Stimulated activated CD8-positive, alpha-beta memory T cell treated with anti-CD3 and anti-CD28 coated beads, Interleukin-7, amount 100 ng/mL, for 4 hours (primary cell): ENCODE measurements at places on chromosomes 3 and 15.

- DNase-seq: no peak
These were observed 25.5 kb downstream of the CHP1 start for GRCh38 chr15:41256577-41257038.

DNA sequence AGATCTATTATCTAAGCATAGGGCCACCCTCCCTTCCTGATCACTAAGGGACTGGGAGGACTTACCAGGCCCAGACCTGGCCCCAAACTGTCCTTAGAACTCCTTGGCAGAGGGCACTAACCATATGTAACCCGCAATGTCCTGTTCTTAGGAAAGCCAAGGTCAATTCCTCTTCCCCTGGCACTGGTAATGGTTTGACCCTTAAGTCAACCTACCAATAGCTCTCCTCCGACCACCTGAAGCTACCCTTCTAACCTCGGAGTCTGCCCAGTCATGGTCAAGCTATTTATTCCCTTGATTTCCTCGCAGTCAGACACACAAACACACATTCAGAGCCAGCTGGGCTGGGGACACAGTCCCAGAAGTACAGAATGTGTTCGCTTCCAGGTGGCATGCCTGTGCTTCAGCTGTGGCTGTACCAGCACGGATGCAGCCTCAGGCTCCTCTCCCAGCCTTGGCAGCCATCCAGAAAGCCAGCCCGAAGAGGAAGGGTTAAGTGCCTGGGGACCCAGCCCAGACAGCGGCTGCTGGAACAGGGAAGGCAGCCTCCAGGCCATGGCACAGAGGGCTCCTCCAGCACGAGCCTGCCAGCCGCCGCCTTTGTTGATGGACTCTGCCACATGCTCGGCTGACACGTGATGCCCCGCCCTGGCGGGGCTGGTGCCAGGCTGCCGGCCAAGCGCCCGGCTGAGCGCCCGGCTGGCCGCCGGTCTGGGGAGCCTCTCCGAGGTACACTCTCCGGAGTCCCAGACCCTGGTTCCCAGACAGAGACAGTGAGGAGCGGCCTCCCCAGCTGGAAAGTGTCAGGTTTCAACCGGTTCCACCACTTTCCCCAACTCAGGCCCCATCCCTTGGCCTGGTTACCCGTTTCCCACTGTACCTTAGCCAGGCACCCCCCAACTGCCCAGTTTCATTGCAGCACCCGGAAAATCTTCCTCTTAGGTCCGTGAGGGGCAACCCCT is 5.5 kb downstream of the BMF start:
- DNase-seq: no peak

DNA sequence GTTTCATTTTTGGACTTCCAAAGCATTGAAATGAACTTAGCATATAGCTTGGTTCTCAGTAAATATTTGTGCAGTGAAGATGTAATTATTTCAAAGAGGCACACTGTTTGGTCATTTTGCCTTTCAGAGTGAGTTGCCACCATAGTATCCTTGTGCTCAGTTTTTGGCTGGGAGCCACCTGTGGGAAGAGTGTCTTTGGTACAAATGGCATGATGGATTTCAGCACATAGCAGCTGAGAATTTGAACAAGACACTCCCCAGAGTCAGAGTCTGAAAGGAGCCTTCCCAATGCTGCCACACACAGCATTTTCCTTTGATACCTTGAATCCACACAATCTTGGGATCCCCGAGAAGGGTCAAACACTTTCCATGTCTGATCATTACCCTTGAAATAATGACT is 897.2 kb upstream of the ARPP21 start:
- no peak for DNase-seq

DNA sequence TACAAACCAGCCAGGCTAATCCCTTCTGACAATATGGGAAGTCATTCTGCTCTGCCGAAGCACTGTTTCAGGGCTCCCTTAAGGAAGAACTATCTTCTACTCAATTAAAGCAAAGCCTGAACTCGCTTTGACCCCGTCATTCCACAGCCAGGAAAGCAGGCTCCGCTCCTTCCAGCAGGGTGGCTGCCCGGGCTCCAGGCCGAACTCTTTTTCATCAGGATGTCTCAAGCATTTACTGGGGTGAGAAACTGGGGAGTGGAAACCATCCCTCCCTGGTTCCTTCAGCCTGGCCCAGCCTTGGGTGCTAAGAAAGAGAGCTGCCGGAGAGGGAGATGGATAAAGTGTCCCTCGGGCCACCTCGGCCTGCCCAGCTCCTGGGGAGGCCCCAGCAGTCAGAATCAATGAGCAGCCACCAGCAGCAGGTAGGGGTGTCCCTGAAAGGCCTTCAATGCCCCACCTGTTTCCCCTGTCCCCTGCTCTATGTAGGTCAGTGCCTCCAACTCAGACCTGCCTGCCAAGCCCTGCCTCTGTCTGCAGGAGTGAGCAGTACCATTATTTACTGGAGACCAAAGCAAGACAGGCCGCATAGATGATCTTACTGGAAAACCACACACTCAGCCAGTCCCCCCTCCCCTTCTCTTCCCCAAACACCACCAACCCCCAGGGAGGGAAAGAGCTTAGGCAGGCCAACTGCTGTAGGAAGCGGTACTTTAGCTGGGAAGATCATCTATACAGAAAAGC is 225.6 kb upstream of the TLE3 start:
- no peak for DNase-seq

- no peak for DNase-seq
These were observed 212.9 kb upstream of the LRRN1 start for GRCh38 chr3:3586336-3586735.

- DNase-seq: no peak
These were observed 47.4 kb downstream of the WNT5A start for GRCh38 chr3:55439657-55440056.

GRCh38 chr3:138818185-138818860 is 16.4 kb downstream of the PIK3CB start:
- DNase-seq: no peak

DNA sequence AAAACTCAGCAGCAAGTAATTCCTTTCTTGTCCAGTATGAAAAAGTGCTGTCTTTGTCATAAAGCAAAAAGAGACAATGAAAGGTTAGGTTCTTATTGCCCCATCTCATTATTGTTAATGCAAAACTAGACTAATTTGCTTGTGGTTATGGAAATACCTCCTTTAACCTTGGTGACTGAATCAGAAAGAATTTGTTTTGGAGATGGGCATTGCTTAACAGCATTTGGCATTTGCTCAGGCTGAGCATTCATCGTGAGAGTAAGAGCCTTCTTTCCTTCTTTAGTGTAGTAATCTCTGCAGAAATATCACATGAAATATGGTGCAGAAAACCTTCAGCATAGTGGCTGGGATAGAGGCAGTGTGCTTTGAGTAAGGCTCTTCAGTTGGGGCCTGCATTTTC is 103.1 kb downstream of the CNTN6 start:
- DNase-seq: no peak

DNA sequence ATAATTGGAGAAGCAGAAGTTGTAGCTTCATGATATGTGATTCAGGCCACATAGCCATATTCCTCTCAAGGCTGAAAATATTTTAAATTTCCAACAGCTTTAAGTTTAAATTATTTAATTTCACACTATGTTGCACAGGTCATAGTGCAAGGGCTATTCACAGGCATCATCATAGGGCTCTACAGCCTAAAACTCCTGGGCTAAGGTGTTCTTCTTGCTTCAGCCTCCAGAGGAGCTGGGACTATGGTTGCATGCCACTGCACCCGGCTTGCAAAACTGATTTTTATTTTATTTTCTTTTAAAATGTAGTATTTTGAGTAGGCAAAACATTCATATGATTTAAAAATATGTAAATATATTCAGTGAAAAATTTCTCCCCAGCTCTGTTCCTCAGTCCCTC is 6.0 kb upstream of the CEP97 start:
- DNase-seq: no peak

- DNase-seq: no peak
These were observed 343.4 kb upstream of the ARPP21 start for GRCh38 chr3:35295906-35296305.

DNA sequence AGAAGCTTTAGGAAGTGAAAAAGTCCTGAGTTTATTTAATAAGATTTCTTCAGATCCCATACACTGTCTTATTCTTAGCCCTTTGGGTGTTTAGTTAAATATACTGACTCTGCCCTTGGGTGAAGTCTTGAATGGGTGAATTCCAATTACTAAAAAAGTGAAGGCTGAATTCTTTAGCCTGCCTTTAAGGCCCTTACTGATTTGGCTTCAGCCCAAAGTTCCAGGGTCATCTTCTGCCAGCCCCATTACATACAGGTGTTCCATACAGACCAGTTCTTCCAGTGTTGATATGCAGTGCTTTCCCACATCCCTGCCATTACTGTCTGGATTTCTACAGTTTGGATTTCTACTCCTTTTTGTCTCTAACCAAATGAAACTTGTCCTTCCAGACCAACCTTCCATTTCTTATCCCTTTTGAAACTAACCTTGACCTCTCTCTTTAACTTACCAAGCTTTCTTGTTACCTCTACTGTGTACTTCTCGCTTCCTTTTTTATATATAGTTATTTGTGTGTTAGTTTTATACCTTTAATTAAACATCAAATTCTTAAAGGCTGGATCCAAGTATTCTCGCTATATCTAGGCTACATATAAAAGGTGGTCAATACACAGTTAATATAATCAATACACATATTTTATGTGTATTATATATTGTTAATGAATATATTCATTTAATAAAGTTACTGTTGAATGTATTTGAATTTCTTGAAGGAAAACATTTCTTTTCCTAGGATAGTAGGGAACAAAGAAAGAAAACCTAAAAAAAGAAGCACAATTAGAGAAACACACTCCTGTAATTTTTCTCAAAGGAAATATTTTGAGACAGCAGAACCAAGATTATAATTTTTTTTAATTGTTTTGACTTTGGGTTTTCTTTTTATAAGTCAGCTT is 15.0 kb downstream of the MBNL1 start:
- DNase-seq: no peak

GRCh38 chr3:143263852-143264513 is 144.4 kb downstream of the CHST2 start:
- DNase-seq: no peak

GRCh38 chr15:92421976-92422375 is 28.3 kb downstream of the ST8SIA2 start:
- no peak for DNase-seq

DNA sequence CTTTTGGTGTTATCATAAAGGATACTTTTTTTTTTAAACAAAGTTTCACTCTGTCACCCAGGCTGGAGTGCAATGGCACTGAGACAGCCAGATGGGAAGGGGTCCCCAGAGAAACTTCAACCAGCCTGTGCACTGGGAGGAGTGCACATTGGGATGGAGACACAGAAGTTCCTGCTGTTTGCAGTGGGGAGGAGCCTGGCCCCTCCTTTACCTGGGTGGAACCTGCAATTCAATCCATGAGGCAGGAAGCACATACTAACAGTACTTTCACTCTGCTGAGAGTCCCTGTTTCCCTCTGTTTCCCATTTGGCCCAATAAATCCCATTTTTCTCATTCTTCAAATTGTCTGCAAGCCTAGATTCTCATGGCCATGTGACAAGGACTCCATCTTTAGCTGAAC is 42.3 kb upstream of the LHFPL4 start:
- DNase-seq: no peak

GRCh38 chr3:51637941-51638471 is 33.0 kb upstream of the TEX264 start:
- DNase-seq: no peak

DNA sequence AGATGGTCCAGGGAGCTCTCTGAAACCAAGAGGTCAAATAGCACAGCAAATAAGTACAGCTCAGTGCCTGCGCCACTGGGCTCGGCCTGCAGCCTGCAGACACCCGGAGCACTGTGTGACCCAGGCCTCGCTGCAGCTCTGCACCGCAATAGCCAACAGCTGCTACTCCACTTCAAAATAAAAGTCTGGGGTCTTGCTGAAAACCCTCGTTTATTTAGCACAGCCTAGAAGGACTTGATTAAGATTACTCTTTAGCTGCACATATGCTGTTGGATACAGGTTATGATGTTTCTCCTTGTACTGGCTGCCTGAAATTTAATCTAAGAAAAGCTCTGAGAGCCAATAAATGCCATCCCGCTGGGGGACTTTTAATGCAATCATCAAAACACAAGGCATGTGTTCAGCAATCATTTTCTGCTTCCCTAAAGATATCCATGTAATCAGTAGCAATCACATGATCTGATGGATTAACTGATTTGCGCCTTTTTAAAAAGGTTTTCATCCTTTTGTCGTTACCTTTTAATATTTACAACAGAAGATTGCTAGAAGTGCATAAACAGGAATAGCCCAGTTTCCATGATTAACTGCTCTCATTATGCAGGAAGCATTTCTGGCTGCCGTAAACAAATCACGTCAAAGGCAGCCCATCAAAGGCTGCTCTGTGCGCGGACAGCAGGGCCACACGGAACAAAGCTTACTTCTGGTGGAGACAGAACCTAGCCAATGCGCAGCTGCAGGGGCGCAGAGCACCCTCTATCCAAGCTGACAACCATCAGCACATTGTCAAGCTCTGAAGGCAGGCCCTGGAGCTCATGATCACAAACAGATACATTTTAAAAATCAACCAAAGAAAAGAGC is 58.8 kb downstream of the CLASP2 start:
- DNase-seq: peak; percentile 5

DNA sequence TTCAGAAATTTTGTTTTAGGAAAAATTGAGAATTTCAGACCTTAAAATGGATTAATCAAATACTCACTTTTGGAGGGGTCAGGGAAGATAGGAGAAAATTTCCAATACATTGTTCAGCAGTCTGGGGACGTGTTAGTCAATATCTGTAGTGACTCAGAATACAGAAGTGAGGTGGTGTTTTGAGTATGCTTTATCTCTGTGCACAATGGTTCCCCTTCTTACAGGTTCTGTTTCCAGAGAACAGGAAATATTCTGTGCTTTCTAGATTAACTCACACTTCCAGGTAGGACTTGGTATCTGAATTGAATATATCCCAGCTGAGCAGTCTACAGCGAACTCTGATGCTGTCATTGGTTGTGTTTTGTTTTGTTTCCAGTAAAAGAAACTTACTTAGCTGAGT is 30.7 kb upstream of the CCDC54 start:
- no peak for DNase-seq

DNA sequence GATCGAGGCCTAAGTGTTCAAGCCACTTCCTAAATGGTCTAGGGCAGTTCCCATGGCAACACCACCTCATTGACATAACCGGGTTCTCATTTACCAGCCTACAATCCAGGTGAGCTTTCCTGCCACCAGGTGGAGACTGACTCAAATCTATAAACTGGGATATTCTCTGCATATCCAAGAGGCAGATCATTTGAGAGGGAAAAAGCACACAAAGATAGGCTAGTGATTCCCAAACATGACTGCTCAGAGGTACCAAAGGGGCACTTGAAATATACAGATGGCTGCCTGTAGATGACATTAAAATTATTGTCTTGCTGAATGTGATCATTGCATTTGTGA is 141.3 kb upstream of the PROK2 start:
- DNase-seq: no peak

- no peak for DNase-seq
These were observed 84.5 kb downstream of the ATP2B2 start for GRCh38 chr3:10420745-10421475.
